Eye (tissue), 1 donor: ENCODE measurements at places on chromosomes 4 and X.
A peak's percentile ranks its signal among the peaks of the same experiment; 100 is the strongest.

- no peak for DNase-seq
Observed at GRCh38 chr4:18880871-18881270, 859.3 kb upstream of the LCORL start.

DNA sequence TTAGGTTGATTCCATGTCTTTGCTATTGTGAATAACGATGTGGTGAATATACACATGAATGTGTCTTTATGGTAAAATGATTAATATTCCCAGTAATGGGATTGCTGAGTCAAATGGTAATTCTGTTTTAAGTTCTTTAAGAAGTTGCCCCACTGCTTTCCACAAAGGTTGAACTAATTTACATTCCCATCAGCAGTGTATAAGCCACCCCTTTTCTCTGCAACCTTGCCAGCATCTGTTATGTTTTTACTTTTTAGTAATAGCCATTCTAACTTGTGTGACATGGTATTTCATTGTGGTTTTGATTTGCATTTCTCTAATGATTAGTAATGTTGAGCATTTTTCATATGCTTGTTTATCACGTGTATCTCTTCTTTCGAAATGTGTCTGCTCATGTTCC is 503.3 kb downstream of the PCDH18 start:
- no peak for DNase-seq

- no peak for DNase-seq
Observed at GRCh38 chr4:42167709-42168108, 15.3 kb upstream of the BEND4 start.

DNA sequence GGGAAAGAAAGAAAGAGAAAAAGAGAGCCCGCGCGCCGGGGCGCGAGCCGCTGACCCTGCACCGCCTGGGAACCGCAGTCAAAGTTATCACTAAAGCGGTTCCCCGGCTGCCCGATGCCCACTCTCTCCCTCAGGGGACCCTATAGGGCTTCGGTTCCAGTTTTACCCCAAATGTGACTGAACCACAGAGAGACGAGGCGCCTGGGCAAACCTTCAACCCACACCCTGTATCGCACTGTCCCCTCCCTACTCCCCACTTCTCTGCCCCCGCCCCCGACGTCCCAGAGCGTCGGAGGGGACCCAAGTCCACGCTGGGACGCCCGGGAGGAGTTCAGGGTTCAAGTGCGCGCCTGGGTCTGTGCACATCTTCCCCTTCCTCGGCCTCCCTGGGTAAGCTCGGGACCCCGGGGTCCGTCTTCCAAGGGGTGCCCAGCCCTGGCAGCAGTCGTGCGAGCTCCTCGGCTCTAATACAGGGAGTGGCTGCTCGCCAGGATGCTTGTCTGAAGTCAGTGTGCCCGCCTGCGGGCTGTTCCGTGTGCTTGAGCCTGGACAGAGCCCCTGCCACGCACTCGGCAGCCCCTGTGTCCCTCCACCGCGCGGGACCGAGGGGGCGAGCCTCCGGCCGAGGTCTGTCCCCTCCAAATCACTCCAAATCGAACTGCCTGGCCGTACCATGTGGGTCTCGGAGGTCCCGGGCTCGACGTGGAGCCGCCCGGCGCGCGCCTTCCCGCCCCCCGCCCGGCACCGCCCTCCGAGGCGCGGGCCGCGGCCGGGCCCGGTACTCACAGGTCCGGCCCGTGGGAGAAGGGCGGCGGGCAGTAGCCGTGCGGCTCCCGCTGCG is 960 bp downstream of the TRPC3 start:
- peak; percentile 72 for DNase-seq

- no peak for DNase-seq
Observed at GRCh38 chr4:1168191-1169101, 3.9 kb downstream of the SPON2 start.

GRCh38 chr4:76740866-76741662 is 156.9 kb downstream of the SOWAHB start:
- no peak for DNase-seq

- DNase-seq: no peak
Observed at GRCh38 chr4:178602833-178603232, 1160.6 kb upstream of the AGA start.

DNA sequence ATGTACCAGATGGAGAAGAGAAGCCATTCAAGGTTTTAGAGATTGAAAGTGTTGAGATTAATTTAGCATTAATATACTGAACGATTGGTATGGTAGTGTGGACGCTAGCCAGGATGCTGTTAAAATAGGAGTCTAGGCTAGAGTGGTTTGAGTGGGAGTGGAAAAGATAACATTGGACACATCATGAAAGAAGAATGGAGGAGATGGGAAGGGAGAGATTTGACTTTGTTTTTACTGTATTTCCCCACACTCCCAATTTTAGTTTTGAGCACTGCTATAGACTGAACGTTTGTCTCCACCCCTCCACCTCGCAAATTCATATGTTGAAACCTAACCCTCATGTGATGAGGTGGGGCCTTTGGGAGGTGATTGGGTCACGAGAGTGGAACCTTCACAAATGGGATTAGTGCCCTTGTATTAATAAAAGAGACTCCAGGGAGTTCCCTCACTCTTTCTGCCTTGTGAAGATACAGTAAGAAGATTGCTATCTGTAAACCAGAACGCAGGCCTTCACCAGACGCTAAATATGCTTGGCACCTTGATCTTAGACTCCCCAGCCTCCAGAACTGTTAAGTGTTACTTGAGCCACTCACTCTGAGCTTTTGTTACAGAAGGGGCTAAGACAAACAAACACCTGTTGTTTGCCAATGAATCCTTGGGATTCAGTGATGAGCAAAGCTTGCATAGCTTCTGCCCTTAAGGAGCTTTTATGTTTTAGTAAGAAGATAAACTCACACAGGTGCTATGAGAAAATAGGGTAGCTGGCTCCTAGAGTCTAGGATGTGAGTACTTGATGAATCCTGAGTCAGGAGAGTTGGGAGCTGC is 25.8 kb downstream of the USP9X start:
- DNase-seq: no peak

- DNase-seq: no peak
Observed at GRCh38 chr4:127506283-127506682, 126.5 kb upstream of the INTU start.

DNA sequence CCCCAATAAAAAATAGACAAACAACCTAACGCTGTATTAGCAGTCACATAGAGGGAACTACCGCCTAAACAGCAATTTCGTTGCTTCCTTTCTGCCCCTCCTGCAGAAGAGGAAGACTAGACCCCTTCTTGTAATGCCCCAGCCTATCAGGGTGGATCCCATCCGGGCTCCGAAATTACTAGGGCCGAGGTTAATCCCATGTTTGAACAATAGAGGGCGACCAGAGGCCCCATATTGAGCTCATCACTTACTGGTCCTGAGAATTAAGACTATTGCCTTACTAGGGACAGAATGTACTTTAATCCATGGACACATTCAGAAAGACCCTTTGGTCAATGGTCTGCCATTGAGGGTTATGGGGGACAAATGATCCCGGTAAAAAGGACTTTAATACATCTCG is 11.8 kb upstream of the ZNF630 start:
- DNase-seq: peak; percentile 70

- DNase-seq: no peak
Observed at GRCh38 chr4:142660728-142661127, 185.4 kb downstream of the INPP4B start.

DNA sequence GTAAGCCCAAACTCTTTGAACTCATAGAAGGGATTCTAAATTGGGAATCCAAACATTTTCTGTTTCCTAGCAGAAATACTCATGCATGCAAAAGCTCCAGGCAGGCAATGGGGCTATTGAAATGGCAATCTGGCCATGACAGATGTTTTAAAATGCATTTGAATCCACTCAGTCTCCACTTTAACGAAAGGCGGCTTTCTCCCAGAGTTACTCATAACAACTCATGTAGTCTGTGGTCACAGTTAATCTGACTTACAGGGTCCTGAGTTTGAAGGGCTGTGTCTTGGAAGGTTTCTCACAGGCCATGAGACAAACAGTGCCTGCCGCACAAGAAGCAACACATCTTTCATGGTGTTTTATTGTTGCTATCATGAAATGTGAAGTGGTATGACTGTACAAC is 185.7 kb downstream of the AMELX start:
- DNase-seq: no peak

GRCh38 chr4:126727461-126727860 is 905.3 kb upstream of the INTU start:
- no peak for DNase-seq

- peak; percentile 15 for DNase-seq
Observed at GRCh38 chrX:30141966-30142365, 73.4 kb upstream of the MAGEB2 start.

GRCh38 chr4:183659872-183660242 is 764 bp downstream of the TRAPPC11 start:
- no peak for DNase-seq

- DNase-seq: no peak
Observed at GRCh38 chr4:88616275-88617150, 24.2 kb downstream of the HERC3 start.

GRCh38 chr4:76960014-76960413 is 10.5 kb downstream of the SEPTIN11 start:
- DNase-seq: no peak

GRCh38 chr4:122914292-122914904 is 8.0 kb downstream of the NUDT6 start:
- peak; percentile 76 for DNase-seq

GRCh38 chr4:10866666-10867065 is 182.1 kb upstream of the CLNK start:
- peak; percentile 50 for DNase-seq

GRCh38 chr4:84495118-84495793 is 3.8 kb downstream of the NKX6-1 start:
- DNase-seq: peak; percentile 76

GRCh38 chr4:11463707-11464106 is 35.0 kb upstream of the HS3ST1 start:
- DNase-seq: no peak

GRCh38 chr4:183299464-183299863 is 20.6 kb downstream of the CLDN22 start:
- DNase-seq: no peak

GRCh38 chr4:107863416-107863815 is 38.7 kb downstream of the SGMS2 start:
- no peak for DNase-seq
